ENCODE measurements at places on chromosomes 1 and 21. TPM values are rescaled to one million over a fixed set of nuclear protein-coding genes. Genes with fewer than 3 reads are reported as not detected.
A peak's percentile ranks its signal among the peaks of the same experiment; 100 is the strongest.

Gene BTBD8
- total RNA-seq: 4.1 TPM

DNA sequence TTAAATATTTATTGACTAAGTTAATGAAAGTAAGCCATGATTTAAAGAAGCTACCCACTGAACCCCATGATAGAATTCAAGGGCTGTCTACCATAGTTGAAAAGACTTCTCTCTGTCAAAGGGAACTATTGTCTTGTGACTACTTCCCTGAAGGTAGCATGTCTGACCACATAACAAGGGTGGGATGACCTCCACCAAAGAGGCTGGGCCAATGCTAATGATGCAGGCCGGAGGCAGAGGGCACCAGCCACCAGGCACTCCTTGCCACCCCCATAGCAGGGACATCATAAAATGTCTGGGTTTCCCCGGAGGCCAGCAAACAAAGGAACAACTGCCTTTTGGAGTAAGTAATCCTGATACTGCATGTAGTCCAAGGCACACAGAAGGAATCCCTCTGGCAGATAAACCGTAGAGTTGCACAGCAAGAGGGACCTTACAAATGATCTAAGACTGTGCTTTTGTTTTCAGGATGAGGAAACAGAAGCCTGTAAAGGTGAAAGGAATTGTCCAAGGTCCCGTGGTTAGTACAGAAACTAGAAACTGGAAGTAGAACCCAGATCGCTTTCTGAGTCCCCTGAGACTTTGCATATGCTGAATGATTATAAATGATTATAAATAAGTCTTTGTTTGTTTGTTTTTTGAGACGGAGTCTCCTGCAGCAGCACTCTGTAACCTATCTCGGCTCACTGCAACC, 33.5 kb upstream of the ITPKB start:
- DNase-seq: no peak

Gene TRIM58
- not detected for total RNA-seq

Gene RXFP4
- not detected for total RNA-seq

- DNase-seq: peak; percentile 4
Observed at GRCh38 chr1:244730153-244730933, 77.4 kb downstream of the DESI2 start.

Gene NHLH1
- total RNA-seq: not detected

Gene TRIM45
- total RNA-seq: 2.6 TPM

All from bronchial epithelial cell (primary cell).